Esophagus muscularis mucosa (tissue), 4 donors: ENCODE measurements at places on chromosomes 5 and 9. TPM values are rescaled to one million over a fixed set of nuclear protein-coding genes. Genes with fewer than 3 reads are reported as not detected.

The ADAMTS19 gene
- total RNA-seq = 8.6 TPM

The FOXD4 gene
- 0.32 TPM for total RNA-seq

The GRIA1 gene
- total RNA-seq = 1.0 TPM

The CDKN2B gene
- total RNA-seq = 12.9 TPM

The STPG3 gene
- total RNA-seq = not detected

The SLC25A2 gene
- total RNA-seq = not detected

The EIF4E1B gene
- not detected for total RNA-seq

- peak overlapping the region; percentile 56 for H3K27ac ChIP-seq
- H3K4me3 ChIP-seq = no peak overlapping the region
- no peak for DNase-seq
- no peaks in the 10 kb centered on the region for H3K27me3 ChIP-seq
- peaks cover 59% of the 10 kb centered on the region for H3K4me1 ChIP-seq
- no peaks in the 10 kb centered on the region for H3K36me3 ChIP-seq
These were observed 10.5 kb downstream of the PFDN1 start for GRCh38 chr5:140292212-140293036.

- no peak for DNase-seq
- no peak overlapping the region for H3K4me3 ChIP-seq
- no peaks in the 10 kb centered on the region for H3K27me3 ChIP-seq
- H3K27ac ChIP-seq = no peak overlapping the region
- no peaks in the 10 kb centered on the region for H3K36me3 ChIP-seq
- no peaks in the 10 kb centered on the region for H3K4me1 ChIP-seq
These were observed 128.7 kb downstream of the CEP120 start for GRCh38 chr5:123294544-123294943.

GRCh38 chr5:5080790-5081189 lies 59.3 kb upstream of the ADAMTS16 start:
- H3K4me1 ChIP-seq = no peaks in the 10 kb centered on the region
- H3K36me3 ChIP-seq = no peaks in the 10 kb centered on the region
- peak; percentile 50 for DNase-seq
- H3K27ac ChIP-seq = no peak overlapping the region
- no peak overlapping the region for H3K4me3 ChIP-seq
- H3K27me3 ChIP-seq = no peaks in the 10 kb centered on the region

- no peaks in the 10 kb centered on the region for H3K36me3 ChIP-seq
- peaks cover 51% of the 10 kb centered on the region for H3K4me1 ChIP-seq
- H3K4me3 ChIP-seq = no peak overlapping the region
- no peak for DNase-seq
- no peak overlapping the region for H3K27ac ChIP-seq
These were observed 3.0 kb downstream of the RECK start for GRCh38 chr9:36039696-36040095.

GRCh38 chr9:86669422-86669821 lies 277.9 kb downstream of the GAS1 start:
- H3K27ac ChIP-seq = no peak overlapping the region
- H3K4me1 ChIP-seq = no peaks in the 10 kb centered on the region
- no peaks in the 10 kb centered on the region for H3K36me3 ChIP-seq
- H3K4me3 ChIP-seq = no peak overlapping the region

- H3K4me3 ChIP-seq = no peak overlapping the region
- DNase-seq = no peak
- H3K27me3 ChIP-seq = no peaks in the 10 kb centered on the region
- H3K27ac ChIP-seq = no peak overlapping the region
- H3K4me1 ChIP-seq = no peaks in the 10 kb centered on the region
- H3K36me3 ChIP-seq = no peaks in the 10 kb centered on the region
These were observed 53.1 kb upstream of the NREP start for GRCh38 chr5:111810112-111810511.

DNA sequence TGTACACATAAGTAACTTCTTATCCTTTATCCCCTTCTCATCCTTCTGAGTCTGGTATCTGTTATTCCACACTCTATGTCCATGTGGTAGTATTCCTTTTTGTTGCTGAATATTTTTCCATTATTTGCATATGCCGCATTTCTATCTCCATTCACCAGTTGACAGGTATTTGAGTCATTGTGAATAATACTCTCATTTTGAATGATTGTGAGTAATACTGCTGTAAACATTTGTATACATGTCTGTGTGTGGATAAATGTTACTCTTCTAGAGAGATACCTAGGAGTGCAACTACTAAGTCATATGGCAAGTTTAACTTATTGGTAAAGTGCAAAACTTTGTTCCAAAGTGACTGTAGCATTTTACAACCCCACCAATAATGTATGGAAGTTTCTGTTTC lies 15.6 kb downstream of the RIC1 start:
- H3K4me1 ChIP-seq = peaks cover 26% of the 10 kb centered on the region
- no peak overlapping the region for H3K4me3 ChIP-seq
- DNase-seq = no peak
- no peak overlapping the region for H3K27ac ChIP-seq
- H3K36me3 ChIP-seq = no peaks in the 10 kb centered on the region
